Adrenal gland (tissue), 19 donors: ENCODE measurements at places on chromosomes 1 and 21. TPM values are rescaled to one million over a fixed set of nuclear protein-coding genes. Genes with fewer than 3 reads are reported as not detected.

DNA sequence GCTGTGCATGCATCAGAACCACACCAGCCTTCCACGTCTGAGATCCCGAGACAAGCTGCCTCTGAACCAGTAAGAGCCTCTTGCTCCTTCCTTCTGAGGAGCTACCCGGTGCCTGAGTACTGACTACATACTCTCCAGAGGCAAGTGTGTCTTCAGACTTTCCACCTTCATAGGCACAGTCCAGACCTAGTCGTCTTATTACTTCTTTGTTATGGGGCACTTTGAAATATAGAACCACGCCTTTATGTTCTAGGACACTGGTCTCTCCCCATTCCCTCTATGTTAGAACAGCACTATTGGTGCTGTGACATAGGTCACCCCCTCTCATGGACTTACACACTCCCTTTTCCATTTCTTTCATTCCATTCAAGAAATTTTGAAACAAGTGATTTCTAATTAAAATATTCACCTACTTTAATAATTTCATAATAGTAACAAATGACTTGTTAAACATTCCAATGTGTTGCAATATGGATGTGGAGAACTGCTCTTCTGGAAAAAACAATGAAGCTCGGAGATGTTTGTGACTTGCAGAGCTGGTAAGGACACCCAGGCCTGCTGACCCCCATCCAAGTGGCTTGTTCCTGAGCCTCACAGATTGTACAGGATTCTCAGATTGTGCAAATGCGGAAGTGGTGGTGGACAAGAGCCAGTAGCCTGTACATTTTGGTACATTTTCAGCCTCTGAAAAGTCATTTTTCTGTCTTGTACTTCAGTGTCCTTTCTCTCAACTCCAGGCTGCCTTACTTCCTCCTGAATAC lies 76.1 kb upstream of the SIPA1L2 start:
- H3K27ac ChIP-seq: no peak overlapping the region
- H3K27me3 ChIP-seq: no peaks in the 10 kb centered on the region
- no peak overlapping the region for H3K4me3 ChIP-seq
- DNase-seq: peak; percentile 30

The S100A2 gene
- 1.3 TPM for total RNA-seq

DNA sequence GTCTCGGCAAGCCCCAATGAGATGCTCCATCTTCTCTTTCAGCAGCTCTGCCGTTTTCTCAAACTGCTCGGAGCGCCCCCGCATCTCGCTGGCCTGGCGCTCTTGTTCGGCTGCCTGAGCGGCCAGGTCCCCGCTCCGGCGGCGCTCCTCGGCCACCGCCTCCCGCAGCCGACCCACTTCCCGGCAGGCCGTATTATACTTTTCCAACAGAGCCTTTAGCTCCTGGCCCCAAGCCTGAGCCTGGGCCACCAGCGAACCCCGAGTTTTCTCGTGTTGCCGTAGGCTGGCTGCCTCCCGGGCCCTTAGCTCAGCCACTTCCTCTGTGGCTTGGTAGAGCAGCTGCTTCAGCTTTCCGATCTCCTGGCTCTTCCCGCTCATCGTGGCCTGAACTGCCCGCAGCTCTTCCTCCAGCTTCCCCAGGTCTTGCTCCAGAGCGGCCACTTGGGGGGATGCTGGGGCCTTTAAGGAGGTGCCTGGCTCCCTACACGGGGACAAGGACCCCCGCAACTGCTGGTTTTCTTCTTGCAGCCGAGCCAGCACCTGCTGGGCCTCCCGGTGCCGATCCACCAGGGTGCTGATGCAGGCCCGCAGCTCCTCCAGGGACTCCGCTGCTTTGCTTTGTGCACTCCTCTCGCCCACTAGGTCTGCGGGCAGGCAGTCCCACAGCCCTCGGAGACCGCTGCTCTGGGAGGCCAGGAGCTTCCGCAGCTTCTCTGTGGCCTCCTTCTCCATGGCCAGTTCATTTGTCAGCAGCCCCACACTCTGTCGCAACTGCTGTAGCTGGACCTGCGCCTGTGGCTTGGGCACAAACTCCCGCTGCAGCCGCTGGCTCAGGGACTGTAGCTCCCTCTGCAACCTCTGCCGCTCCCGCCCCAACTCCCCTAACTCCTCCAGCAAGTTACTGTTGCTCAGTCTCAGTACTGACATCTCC lies 13.4 kb upstream of the PIAS3 start:
- no peak overlapping the region for H3K27ac ChIP-seq
- H3K27me3 ChIP-seq: no peaks in the 10 kb centered on the region
- H3K4me1 ChIP-seq: no peaks in the 10 kb centered on the region
- H3K4me3 ChIP-seq: no peak overlapping the region
- no peaks in the 10 kb centered on the region for H3K36me3 ChIP-seq

DNA sequence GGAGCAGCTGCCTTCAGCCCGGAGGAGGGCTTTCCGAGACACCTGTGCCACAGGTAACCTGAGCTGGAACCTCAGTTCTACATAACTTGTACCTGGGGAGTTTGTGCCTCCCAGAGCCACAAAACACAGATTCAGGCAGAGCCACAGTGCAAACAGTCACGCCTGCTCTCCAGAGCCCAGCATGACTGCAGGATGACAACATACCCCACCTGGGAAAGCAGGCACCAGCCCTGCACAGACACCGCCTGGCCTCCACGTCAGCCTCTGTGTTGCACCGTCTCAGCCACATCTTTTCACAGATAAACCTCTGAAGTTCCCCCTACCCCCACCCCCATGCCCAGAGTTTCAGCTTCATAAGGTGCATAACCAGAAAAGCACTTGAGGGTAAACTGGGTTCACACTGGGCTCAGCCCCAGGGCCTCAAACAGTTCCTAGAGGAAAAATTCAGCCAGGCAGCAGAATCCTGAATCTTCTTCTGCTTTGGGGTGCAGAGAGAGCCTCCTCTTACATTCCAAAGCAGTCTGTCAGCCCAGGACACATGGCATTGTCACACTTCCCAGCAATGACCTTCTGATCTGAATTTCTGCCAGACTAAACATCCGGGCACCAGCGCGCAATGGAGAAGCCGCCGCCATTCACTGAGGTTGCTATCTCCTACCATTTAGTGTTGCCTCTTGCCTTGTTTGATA lies 229.5 kb downstream of the TOMM20 start:
- H3K27me3 ChIP-seq: no peaks in the 10 kb centered on the region
- H3K27ac ChIP-seq: peak overlapping the region; percentile 82
- no peak overlapping the region for H3K4me3 ChIP-seq
- H3K4me1 ChIP-seq: peaks cover 12% of the 10 kb centered on the region
- H3K36me3 ChIP-seq: no peaks in the 10 kb centered on the region

GRCh38 chr1:10679496-10680220 lies 116.8 kb downstream of the CASZ1 start:
- H3K36me3 ChIP-seq: no peaks in the 10 kb centered on the region
- no peaks in the 10 kb centered on the region for H3K4me1 ChIP-seq

DNA sequence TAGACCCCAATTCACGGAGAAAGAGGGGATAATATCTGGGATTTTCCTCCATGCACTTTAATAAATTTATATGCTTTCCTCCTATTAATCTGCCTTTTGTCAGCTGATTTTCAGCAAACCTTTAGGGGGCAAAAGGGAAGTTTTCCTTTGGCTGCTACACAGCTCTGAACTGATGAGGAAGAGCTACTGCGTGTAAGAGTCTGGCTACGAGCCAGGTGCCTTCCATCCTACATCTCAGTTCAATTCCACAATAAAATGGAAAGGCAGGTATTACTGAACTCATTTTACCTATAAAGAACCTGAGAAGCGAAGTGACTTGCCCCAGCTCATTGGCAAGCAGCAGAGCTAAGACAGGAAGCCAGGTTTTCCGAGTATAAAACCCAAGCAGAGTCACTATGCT lies 28.3 kb upstream of the ZNF326 start:
- peaks cover 4% of the 10 kb centered on the region for H3K4me1 ChIP-seq
- no peak for DNase-seq
- H3K27ac ChIP-seq: no peak overlapping the region
- no peaks in the 10 kb centered on the region for H3K27me3 ChIP-seq

- peaks cover 57% of the 10 kb centered on the region for H3K4me1 ChIP-seq
- no peaks in the 10 kb centered on the region for H3K27me3 ChIP-seq
- no peak for DNase-seq
- peak overlapping the region; percentile 98 for H3K27ac ChIP-seq
- no peaks in the 10 kb centered on the region for H3K36me3 ChIP-seq
- no peak overlapping the region for H3K4me3 ChIP-seq
Observed at GRCh38 chr1:154181944-154182343, 10.0 kb downstream of the TPM3 start.

- no peak for DNase-seq
- H3K4me3 ChIP-seq: no peak overlapping the region
- H3K36me3 ChIP-seq: no peaks in the 10 kb centered on the region
- no peak overlapping the region for H3K27ac ChIP-seq
Observed at GRCh38 chr1:94006604-94007003, 97.4 kb upstream of the GCLM start.

- no peak overlapping the region for H3K27ac ChIP-seq
- H3K4me1 ChIP-seq: no peaks in the 10 kb centered on the region
- DNase-seq: no peak
- H3K27me3 ChIP-seq: no peaks in the 10 kb centered on the region
- H3K4me3 ChIP-seq: no peak overlapping the region
Observed at GRCh38 chr1:173057984-173058383, 7.2 kb upstream of the TNFSF18 start.

GRCh38 chr1:160830321-160831153 lies 32.1 kb downstream of the CD244 start:
- no peaks in the 10 kb centered on the region for H3K36me3 ChIP-seq
- no peaks in the 10 kb centered on the region for H3K27me3 ChIP-seq
- H3K4me3 ChIP-seq: no peak overlapping the region

DNA sequence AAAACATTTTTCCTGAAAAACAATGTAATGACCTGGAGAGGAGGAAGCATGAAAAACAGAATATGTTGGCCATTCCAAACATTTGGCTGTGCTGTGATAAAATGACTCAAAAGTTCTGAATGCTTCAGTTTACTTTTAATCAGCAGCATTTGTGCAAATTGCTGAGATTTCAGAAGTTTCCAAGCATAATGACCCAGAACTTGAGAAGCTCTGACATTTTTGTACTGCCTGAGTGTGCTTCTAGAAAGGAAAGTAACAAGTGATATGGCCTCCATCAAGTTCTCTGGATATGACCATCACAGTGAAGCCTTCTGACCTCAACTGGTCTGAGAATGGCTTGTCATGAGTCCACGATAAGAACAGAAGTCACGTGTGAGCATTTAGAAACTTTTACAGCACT lies 283.4 kb upstream of the ZRANB2 start:
- H3K27me3 ChIP-seq: no peaks in the 10 kb centered on the region
- DNase-seq: no peak
- no peak overlapping the region for H3K27ac ChIP-seq
- H3K4me1 ChIP-seq: no peaks in the 10 kb centered on the region
- no peak overlapping the region for H3K4me3 ChIP-seq
- no peaks in the 10 kb centered on the region for H3K36me3 ChIP-seq

The CRP gene
- 0.52 TPM for total RNA-seq

The LRRC42 gene
- 20.4 TPM for total RNA-seq

- H3K27ac ChIP-seq: no peak overlapping the region
- peaks cover 11% of the 10 kb centered on the region for H3K4me1 ChIP-seq
- H3K4me3 ChIP-seq: no peak overlapping the region
- DNase-seq: no peak
- no peaks in the 10 kb centered on the region for H3K27me3 ChIP-seq
Observed at GRCh38 chr1:59494145-59494833, 197.4 kb downstream of the FGGY start.

DNA sequence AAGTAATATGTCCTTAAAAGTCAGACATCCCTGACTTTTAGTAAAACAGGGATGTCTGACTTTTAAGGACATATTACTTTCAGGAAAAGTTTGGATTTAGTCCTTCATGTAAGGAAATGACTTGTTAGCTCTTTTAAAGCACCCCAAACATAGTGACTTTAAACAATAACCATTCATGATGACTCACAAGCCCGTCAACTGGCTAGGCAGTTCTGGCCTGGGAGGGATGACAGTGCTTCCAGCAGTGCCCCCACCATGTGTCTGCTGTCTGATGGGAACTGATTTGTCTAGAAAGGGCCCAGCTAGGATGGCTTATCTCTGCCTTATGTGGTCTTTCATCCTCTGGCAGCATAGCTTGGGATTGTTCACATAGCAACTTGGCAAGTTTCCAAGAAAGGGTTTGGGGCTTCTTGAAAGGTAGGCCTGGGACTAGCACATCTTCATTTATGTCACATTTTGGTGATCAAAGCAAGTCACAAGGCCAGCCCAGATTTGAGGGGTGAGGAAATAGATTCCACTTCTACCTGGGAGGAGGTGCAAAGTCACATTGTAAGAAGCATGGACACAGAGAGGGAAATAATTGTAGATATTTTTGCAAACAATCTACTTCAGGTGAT lies 143.5 kb downstream of the C1orf94 start:
- no peak for DNase-seq
- H3K27me3 ChIP-seq: peaks cover 3% of the 10 kb centered on the region
- H3K27ac ChIP-seq: no peak overlapping the region
- no peak overlapping the region for H3K4me3 ChIP-seq
- no peaks in the 10 kb centered on the region for H3K4me1 ChIP-seq
- no peaks in the 10 kb centered on the region for H3K36me3 ChIP-seq

The BSND gene
- total RNA-seq: not detected

GRCh38 chr1:161017756-161018630 lies 3.0 kb downstream of the F11R start:
- H3K4me1 ChIP-seq: peaks cover 31% of the 10 kb centered on the region
- no peaks in the 10 kb centered on the region for H3K36me3 ChIP-seq
- no peaks in the 10 kb centered on the region for H3K27me3 ChIP-seq
- H3K27ac ChIP-seq: no peak overlapping the region
- H3K4me3 ChIP-seq: peak overlapping the region; percentile 14

- peaks cover 12% of the 10 kb centered on the region for H3K4me1 ChIP-seq
- peak within 1 kb of the TSS; percentile 74 for H3K4me3 ChIP-seq
- peak within 1 kb of the TSS; percentile 76 for H3K27ac ChIP-seq
- H3K27me3 ChIP-seq: no peaks in the 10 kb centered on the region
- no peaks in the 10 kb centered on the region for H3K36me3 ChIP-seq
Observed at GRCh38 chr1:52697795-52698674, at the start of gene COA7. Gene COA7 (minus strand): TSS chr1:52698347. CDS start chr1:52698326, 21 bp downstream.

- no peaks in the 10 kb centered on the region for H3K4me1 ChIP-seq
- H3K36me3 ChIP-seq: no peaks in the 10 kb centered on the region
- no peak overlapping the region for H3K4me3 ChIP-seq
- H3K27ac ChIP-seq: no peak overlapping the region
- no peak for DNase-seq
Observed at GRCh38 chr1:55696891-55697290, 481.7 kb upstream of the USP24 start.

The ELAPOR1 gene
- total RNA-seq: 1.00 TPM

DNA sequence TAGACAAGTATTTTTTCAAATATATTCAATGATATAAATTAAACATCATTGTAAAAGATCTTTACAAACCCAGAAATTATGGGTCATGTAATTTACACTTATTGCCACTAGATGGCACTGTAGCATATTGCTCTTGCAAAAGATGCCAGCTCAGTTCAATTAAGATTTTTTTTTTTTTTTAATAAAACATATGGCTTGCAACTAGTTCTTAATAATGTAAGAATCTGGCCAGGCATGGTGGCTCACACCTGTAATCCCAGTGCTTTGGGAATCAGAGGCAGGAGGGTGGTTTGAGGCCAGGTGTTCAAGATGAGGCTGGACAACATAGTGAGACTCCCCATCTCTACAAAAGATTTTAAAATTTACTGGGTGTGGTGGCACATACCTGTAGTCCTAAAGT lies 49.4 kb upstream of the DESI2 start:
- DNase-seq: no peak
- H3K27me3 ChIP-seq: no peaks in the 10 kb centered on the region
- H3K4me3 ChIP-seq: no peak overlapping the region
- H3K36me3 ChIP-seq: no peaks in the 10 kb centered on the region

- DNase-seq: no peak
- no peak overlapping the region for H3K4me3 ChIP-seq
- H3K27ac ChIP-seq: no peak overlapping the region
- no peaks in the 10 kb centered on the region for H3K36me3 ChIP-seq
- peaks cover 15% of the 10 kb centered on the region for H3K4me1 ChIP-seq
Observed at GRCh38 chr1:9596415-9597123, 7.9 kb downstream of the TMEM201 start.

The CYP4A11 gene
- not detected for total RNA-seq
